Activated CD8-positive, alpha-beta T cell treated with anti-CD3 and anti-CD28 coated beads, Interleukin-2, amount 10 ng/mL, durations not matched to agents 7 days and 5 days (primary cell): ENCODE measurements at places on chromosomes 13 and 19. TPM values are rescaled to one million over a fixed set of nuclear protein-coding genes. Genes with fewer than 3 reads are reported as not detected.

Gene ADAMTS10
- 3.6 TPM for total RNA-seq

DNA sequence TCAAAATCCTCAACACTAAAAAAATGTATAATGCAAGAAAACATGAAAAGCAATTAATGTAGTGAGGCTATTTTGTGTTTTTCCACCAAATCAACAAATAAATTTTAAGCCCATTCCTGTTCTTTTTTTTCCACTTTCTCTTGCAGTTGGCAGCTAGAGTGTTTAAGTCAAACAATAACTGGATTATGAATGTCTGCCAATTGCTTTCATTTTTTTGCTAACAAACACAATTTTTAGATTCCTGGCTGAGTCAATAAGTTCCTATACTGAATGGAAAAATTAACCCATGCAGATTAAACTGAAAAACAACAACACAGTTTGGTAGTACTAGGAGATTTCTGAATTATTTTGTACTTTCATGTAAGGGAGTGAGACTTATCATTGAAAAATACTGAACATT lies 232.4 kb downstream of the SLITRK5 start:
- DNase-seq: no peak

Gene ANKLE1
- total RNA-seq: 13.8 TPM

- no peak for DNase-seq
These were observed 194.1 kb downstream of the KLF12 start for GRCh38 chr13:73940098-73940497.

Gene PRTN3
- not detected for total RNA-seq

DNA sequence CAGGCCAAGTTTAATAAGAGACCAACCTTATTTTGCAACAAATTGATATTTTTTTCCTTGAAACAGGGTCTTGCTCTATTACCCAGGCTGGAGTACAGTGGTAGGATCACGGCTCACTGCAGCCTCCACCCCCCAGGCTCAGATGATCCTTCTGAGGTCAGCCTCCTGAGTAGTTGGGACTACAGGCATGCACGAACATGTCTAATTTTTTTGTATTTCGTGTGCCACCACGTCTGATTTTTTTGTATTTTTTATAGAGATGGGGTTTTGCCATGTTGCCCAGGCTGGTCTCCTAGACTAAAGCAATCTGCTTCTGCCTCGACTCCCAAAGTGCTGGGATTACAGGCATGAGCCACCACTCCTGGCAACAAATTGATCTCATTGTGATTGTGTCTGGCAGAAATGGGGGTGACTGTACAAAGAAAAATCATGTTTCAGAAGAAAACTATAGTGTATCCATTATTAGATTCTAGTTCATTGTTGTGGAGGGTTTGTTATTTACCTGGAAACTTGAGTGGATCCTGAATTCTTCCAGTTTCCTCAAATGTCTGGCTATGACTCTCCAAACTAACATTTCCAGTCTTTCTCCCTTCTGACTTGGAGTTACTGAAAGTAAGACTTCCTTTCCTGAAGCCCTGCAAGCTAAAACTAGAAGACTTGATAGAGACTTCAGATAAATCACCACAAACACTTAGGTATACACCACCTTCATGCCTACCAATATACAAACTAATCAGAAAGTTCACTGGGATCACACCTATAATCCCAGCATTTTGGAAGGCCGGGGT lies 17.3 kb upstream of the AKT2 start:
- no peak for DNase-seq

DNA sequence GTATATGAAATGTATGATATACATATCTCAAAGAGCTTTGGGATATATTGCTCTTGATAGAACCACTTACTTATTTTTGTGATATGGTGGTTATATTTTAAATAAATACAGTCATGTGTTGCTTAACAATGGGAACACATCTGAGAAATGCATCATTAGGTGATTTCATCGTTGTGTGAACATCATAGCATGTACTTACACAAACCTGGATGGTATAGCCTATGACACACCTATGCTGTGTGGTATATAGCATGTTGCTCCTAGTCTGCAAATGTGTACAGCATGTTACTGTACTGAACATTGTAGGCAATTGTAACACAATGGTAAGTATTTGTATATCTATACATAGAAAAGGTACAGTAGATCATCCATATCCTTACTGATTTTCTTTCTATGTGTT lies 7.7 kb downstream of the RB1 start:
- no peak for DNase-seq

Gene STOML3
- not detected for total RNA-seq
